KBM-7 (cell line): ENCODE measurements at places on chromosomes 11 and 22.

DNA sequence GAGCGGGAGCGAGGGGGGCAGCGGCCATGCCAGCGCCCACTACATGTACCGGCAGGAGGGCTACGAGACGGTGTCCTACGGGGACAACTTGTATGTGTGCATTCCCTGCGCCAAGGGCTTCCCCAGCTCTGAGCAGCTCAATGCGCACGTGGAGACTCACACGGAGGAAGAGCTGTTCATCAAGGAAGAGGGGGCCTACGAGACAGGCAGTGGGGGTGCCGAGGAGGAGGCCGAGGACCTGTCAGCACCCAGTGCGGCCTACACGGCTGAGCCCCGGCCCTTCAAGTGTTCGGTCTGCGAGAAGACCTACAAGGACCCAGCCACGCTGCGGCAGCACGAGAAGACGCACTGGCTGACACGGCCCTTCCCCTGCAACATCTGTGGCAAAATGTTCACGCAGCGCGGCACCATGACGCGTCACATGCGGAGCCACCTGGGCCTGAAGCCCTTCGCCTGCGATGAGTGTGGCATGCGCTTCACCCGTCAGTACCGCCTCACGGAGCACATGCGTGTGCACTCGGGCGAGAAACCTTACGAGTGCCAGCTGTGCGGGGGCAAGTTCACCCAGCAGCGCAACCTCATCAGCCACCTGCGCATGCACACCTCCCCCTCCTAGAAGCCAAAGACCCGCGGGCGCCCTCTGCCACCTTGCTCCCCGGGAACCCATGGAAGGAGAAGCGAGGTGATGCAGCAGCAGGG lies 20.9 kb upstream of the TMEM191C start:
- no peak for DNase-seq

DNA sequence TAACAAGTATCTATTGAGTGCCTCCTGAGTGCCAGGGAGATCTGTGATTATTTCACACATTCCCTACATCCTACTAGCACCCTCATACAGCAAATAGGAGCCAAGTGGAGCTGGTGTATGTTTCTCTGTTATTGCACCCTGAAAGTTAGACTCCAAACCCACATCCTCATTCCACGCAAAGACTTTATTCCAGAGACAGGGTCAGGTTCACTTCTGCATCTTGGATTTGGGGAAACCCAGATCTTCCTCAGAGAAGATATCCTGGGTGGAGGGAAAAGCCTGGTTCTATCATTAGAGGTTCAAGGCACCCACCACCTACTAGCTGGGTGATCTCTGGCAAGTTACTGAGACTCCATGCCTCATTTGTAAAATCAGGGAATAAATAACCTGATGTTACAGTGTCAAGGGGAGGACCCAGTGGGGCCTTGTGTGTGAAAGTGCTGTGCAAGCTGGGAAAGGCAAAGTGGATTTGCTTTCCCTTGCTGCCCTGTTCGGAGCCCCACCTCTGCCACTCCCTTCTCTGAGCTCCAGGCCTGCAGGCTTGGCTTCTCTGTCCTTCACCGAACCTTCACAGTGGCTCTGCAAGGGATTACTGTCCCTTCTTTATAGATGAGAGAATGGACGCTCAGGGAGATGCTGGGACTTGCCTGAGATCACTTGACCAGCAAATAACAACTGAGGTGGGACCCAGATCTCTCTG lies 991 bp upstream of the SLCO2B1 start:
- no peak for DNase-seq

GRCh38 chr11:67270256-67271204 lies 4.3 kb downstream of the GRK2 start:
- peak; percentile 87 for DNase-seq

GRCh38 chr11:36945384-36945783 lies 347.3 kb upstream of the RAG2 start:
- DNase-seq, result peak; percentile 24

- no peak for DNase-seq
Observed at GRCh38 chr11:64853709-64854108, 9.3 kb upstream of the CDC42BPG start.

- no peak for DNase-seq
Observed at GRCh38 chr11:126079621-126080124, 17.0 kb upstream of the CDON start.

DNA sequence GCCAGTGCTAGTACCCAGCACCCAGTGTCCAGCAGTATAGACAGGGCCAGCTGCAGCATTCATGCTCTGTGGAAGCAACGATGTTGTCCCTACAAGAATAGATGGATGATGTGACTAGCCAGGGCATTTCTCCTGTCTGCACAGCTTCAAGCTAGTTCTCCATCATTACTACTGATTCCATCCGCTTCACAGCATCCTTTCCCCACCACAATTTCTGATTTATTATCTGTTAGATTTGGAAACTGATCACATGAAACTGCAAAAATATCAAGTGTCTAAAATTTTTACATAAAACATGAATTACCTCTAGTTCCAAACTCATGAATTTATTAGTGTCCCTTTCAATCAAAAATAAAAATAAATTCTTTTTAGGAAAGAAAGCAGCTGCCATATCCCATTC lies 138.9 kb upstream of the POU2AF2 start:
- no peak for DNase-seq

DNA sequence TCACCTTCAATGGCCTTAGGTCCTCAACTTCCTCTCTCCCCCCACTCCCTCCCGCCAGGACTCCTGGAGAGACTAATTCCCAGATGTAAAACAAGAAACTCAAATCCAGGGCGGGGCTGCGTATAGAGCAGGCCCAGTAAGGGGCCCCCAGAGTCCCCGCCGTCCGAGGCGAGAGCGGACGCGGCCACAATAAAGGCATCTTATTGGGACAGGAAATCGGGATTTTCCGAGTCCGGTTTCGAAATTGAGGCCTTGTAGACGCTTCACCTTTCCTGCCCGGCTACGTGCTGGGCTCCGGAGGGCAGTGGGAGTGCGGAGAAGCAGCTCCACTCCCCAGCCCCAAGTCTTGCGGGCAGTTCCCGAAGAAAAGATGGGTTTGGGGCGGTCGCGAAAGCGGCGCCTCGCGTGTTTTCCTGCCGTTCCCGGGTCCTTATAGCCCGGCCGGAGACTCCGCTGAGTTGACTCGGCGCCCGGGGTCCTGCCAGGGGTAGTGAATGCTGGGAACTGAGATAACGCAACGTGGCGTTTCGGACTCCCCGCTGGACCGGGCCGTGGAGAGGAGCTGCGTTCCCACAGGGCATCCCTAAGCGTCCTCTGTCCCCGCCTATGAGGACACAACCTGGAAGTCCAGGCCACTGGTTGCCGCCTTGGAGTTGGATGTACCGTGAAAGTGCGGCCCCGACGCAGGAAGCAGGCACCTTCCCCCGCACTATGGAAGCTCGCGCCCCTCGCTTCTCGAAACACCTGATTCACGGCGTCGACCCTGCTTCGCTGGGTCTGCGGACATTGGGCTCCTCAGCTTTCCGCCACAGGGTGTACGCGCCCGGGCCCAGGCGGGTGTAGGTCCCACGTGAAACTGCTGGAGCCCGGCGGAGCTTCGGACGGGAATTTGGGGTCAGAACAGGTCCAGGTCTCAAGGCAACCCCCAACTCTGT lies 4.8 kb upstream of the CHRM1 start:
- DNase-seq, result no peak

DNA sequence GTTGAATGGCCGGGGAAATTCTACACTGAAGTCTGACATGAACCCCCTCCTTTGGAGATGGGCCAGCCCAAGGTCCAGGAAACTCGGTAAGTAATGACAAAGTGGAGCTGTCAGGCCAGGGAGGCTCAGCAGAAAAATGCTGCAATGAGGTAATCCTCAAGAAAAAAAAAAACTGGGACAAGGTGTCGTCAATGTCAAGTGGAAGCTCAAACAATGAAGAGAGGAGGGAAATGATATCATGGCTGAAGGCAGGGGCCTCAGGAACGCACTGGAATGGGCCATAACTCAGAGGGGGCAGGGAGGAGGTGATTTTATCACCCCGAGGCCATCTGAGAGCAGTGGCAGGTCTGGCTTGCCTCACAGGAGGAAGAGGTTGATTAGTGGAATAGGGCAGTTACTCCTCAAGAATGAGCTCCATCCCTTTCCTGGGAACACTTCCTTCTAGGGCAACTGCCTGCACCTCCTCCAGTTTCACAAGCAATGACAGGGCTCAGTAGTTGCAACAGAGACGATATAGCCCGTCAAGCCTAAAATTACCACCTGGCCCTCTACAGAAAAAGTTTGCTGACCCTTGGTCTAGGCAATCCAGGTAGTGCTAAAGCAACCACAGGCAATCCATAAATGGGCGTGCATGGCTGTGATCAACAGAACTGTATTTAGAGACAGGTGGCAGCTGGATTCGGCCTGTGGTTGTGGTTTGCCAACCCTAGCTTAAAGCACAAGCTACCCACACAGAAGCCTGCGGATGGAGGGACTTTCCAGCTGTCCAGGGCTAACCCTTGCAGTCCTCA lies 65.2 kb downstream of the FBXO7 start:
- no peak for DNase-seq

- DNase-seq, result no peak
Observed at GRCh38 chr11:121385688-121386087, 66.4 kb upstream of the SORL1 start.

- no peak for DNase-seq
Observed at GRCh38 chr11:66321606-66322005, 4.8 kb upstream of the CD248 start.

GRCh38 chr11:102135256-102135655 lies 25.0 kb downstream of the YAP1 start:
- DNase-seq, result no peak

DNA sequence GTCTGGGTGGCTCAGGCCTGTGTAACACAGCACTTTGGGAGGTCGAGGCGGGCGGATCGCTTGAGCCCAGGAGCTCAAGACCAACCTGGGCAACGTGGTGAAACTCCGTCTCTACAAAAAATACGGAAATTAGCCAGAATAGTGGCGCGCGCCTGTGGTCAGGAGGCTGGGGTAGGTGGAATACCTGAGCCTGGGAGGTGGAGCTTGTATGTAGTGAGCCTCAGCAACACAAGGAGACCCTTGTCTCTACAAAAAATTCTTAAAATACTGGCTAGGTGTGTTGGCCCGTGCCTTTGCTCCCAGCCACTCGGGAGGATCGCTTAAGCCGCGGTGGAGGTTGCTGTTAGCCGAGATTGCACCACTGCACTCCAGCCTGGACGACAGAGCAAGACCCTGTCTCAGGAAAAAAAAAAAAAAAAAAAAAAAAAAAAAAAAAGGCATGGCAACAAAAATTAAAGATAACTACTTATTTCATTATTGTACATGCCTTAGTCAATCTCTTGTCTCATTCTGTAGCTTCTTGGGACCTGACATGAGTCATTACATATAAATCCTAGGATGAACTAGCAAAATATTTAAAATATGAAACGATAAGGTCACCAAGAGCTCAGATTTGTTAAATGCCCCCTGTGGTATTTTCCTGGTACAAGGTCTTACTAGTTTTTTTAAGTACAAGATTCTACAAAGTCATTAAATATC lies 1.1 kb downstream of the TAF1D start:
- DNase-seq, result peak; percentile 69

- DNase-seq, result peak; percentile 3
Observed at GRCh38 chr11:122267602-122268001, 151.6 kb upstream of the BLID start.

DNA sequence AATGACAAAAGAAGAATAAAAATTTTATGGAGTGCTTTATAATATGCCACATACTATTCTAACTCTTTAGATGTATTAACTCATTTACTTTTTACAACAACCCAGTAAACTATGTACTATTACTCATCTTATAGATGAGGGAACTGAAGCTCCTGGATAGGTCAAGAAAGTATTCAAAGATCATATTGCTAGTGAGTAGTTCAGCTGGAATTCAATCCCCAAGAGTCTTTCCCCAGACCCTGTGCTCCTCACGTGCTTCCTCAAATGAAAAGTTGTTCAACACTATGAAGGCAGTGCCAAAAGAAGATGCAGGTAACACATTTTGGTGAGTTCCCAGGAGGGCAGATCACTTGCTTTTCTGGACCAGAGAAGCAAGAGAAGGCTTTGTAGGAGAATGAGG lies 46.8 kb downstream of the BTG4 start:
- no peak for DNase-seq

GRCh38 chr11:117820071-117820470 lies 4.5 kb downstream of the FXYD2 start:
- no peak for DNase-seq

- DNase-seq, result no peak
Observed at GRCh38 chr11:22927793-22928192, 67.5 kb upstream of the CCDC179 start.

- no peak for DNase-seq
Observed at GRCh38 chr22:29855611-29856181, 17.6 kb upstream of the ASCC2 start.

DNA sequence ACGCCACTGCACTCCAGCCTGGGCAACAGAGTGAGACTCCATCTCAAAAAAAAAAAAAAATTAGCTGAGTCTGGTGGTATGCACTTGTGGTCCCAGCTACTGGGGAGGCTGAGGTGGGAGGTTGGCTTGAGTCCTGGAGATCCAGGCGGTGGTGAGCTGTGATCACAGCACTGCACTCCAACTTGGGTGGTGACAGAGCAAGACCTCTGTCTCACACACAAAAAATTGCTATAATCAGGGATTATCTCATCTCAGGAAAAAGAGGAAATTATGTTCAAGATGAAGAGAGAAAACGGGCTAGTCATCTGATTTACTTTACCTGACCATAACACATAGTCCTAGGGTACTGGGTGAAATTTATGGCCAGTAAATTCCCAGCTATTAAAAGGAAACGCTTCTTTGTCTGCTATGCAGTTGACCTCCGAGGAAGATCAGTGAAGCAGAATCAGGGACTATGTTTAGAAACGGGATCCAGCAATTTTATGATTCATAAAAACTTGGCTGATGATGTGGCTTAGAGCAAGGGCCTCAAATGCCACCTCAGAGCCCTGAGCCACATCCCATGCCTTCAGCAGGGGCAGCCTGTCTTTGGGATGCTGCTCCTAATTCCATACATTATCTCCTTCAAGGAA lies 386.2 kb downstream of the NTM start:
- no peak for DNase-seq

DNA sequence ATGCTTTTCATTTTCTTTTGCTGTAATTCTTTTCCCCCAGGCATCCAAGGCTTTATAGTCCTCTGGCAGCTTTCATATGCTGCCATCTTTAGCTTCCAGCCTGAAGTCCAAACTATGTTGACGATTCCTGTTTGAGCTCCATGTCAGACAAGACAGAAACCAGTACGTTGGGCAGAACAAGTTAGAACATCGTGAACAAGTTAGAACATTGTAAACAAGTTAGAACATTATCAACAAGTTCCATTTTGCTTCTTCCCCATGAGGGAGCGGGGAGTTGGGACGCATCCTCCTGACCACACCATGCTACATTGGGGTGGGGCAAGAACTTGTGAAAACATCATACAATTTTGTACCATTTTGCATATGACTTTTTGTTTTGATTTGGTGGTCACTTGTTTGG lies 23.9 kb downstream of the GLB1L2 start:
- DNase-seq, result no peak

GRCh38 chr22:39684702-39685281 lies 114.2 kb downstream of the CACNA1I start:
- no peak for DNase-seq

DNA sequence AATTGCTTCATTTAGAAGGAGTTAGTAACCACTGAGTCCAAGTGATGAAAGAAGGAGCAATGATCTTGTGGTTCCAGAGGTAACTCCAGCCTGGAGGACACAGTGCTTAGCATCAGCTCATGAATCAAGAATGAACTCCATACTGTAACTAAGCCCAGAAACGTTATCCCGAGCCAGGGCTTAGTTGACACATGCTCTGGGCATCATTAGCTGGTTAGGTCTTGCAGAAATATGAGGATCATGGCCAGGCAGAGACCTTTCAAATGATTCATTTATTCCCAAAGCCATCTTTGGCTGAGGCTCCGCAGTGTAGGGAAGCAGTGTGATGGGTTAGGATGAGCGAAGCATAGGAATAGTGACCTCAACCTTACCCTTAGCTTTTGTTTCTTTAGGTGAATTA lies 277.4 kb downstream of the FAM76B start:
- DNase-seq, result no peak

- no peak for DNase-seq
Observed at GRCh38 chr11:37687130-37687529, 1089.1 kb upstream of the RAG2 start.
